Kidney tubule cell (primary cell): ENCODE measurements at places on chromosomes 11 and 22.
A peak's percentile ranks its signal among the peaks of the same experiment; 100 is the strongest.

DNA sequence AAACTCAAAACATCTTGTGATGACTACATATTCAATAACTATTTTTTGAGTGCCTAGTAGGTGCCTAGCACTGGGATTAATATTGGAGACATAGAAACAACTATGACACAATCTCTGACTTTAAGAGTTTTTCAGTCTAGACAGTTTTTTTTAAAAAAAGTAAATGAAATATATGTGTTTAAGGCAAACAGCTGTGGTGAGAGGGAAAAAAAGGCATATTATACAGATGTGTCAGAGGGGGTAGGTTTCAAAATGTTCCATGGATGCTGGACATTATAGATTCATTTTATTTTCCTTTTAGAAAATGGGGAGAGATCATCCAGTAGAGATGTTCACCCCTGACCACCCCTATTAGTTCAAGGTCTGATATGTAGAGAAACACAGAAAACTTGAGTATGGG lies 90.8 kb downstream of the LUZP2 start:
- peak; percentile 6 for DNase-seq

DNA sequence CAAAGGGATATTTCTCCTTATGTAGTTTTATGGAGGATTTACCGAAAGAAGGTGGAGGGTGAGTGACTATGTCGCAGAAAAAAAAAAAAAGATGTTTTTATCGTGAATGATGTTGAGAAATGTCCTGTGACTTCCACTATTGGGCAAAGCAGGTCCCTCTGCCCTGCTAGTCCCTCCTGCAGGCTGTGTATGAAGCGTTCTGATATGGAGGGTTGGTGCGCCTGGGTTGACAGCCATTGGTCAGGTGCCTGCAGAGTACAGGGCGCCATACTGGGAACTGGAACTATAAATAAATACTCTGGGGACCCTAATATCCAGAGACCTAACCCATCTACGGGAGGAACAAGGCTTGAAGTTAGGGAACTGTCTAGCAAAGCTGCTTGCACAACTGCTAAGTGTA lies 1.5 kb downstream of the IL17RA start:
- no peak for DNase-seq

DNA sequence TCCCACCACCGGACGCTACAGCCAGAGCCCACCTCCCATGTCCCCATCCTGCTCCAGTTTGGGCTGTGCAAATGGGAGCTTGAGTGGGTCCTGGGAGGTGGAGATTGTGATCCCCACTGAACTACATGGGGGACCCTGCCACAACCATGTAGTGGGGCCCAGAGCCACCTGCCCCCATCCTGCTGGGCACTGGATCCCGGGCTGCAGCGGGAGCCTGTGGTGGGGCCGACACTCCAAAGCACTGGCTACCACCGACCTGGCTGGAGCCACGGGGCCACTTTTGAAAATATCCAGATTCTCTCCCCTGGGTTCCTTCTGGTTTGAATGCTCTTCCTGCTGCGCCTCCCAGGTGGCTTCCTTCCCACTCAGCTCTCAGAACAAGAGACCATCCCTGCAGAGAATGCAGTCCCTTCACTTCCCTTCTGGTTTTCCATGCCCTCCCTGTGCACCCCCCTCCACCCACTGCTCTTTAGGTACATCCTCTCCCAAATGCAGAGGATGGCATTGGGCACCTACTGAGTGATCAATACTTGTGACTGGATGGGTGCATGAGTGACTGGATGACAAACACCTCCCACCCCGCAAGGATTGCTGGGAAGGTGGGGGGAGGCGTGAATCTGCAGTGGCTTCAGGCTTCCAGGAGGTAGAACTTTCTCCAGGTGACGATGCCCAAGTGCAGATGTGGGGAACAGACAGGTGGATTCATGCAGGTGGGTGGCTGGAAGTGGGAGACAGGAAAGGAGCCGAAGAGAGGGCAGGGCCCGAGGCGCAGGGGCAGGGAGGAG lies 846 bp upstream of the UNC93B1 start:
- no peak for DNase-seq

GRCh38 chr11:30046578-30046945 lies 29.7 kb upstream of the KCNA4 start:
- DNase-seq, result no peak

GRCh38 chr11:34944692-34945091 lies 28.3 kb downstream of the PDHX start:
- DNase-seq, result no peak

DNA sequence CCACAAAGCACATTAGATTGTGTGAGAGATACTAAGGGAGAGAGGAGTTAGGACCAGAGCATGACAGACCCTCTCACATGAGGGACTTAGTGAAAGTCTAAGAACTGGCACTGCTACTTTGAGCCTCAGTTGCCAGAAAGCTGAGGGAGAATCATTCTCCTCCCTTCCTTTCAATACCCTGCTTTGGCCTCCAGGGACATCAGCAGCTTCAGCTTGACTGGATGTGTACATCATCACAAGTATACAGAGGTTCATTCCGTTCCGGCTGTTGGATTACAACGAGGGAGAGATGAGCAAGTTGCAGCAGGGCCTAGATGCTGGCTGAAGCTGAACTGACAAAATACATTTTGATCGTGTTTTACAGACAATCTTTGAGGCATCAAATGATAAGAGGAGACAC lies 15.7 kb upstream of the ANO5 start:
- no peak for DNase-seq

DNA sequence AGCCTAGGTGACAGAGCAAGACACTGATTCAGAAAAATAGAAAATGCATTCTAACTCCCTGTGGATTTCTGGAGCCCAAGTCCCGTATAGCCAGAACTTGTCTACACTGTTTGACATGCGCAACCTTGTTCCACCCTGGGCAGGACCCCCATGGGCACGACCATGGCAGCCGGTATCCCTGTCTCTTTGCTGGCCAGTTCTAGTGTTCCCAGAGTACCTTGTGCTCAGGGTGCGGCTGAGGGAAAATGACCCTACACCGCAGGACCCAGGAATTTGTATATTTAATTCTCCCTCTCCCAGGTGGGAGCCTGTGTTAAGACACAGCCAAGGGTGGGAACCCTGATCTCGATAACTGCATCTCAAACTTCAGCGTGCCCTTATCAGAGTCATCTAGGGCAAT lies 36.7 kb upstream of the RIC3 start:
- DNase-seq, result no peak

- DNase-seq, result no peak
These were observed 45.0 kb upstream of the BLID start for GRCh38 chr11:122160841-122161590.

- no peak for DNase-seq
These were observed 103.0 kb downstream of the DBX1 start for GRCh38 chr11:20056950-20057943.
